ENCODE measurements at places on chromosomes 7 and 10. TPM values are rescaled to one million over a fixed set of nuclear protein-coding genes. Genes with fewer than 3 reads are reported as not detected.

The GRM3 gene
- 0.29 TPM for polyA plus RNA-seq

The VSTM4 gene
- polyA plus RNA-seq, result 25.6 TPM

The PRPS1L1 gene
- 84.5 TPM for polyA plus RNA-seq

The CPA2 gene
- polyA plus RNA-seq, result 1.1 TPM

The OR6B1 gene
- polyA plus RNA-seq, result 0.53 TPM

The SEMA3E gene
- polyA plus RNA-seq, result 0.36 TPM

The GFRA1 gene
- polyA plus RNA-seq, result 8.6 TPM

The DGKB gene
- polyA plus RNA-seq, result 0.17 TPM

The ACHE gene
- polyA plus RNA-seq, result 5.1 TPM

The C10orf71 gene
- polyA plus RNA-seq, result 0.79 TPM

DNA sequence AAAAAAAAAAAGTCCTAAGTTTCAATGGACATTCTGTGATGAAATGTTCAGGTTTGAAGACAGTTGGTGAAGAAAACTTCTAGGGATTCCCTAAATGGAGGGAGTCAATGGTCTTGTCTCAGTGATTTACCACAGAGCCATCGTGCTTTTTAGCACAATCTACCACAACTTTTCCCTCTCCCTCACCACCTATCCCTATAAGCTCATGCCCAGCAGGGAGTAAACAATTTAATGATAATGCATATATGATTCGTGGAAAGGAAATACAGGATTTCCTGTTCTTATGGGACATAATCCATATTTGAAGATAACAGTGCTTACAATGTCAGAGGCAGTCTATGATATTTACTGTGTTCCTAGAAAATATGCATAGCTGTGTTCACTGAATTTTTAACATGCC is 38.4 kb upstream of the CD36 start:
- DNase-seq, result no peak

DNA sequence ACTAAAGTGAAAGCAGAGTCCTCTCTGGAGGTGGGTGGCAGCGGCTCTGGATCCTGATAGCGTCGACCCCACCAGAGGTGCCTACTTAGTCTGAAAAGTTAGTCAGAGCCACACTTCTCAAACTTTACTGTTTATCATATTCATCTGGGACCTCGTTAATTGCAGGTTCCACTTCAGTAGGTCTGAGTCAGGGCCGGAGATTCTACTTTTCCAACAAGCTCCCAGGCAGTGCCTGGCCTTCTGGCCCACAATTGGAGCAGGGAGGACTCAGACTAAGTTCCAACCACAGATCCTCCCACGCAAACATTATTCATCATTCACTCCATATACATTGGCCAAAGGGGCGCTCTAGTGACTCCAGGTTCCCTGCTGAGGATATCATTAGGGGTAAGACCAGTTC is 78.1 kb downstream of the VSTM4 start:
- no peak for DNase-seq

DNA sequence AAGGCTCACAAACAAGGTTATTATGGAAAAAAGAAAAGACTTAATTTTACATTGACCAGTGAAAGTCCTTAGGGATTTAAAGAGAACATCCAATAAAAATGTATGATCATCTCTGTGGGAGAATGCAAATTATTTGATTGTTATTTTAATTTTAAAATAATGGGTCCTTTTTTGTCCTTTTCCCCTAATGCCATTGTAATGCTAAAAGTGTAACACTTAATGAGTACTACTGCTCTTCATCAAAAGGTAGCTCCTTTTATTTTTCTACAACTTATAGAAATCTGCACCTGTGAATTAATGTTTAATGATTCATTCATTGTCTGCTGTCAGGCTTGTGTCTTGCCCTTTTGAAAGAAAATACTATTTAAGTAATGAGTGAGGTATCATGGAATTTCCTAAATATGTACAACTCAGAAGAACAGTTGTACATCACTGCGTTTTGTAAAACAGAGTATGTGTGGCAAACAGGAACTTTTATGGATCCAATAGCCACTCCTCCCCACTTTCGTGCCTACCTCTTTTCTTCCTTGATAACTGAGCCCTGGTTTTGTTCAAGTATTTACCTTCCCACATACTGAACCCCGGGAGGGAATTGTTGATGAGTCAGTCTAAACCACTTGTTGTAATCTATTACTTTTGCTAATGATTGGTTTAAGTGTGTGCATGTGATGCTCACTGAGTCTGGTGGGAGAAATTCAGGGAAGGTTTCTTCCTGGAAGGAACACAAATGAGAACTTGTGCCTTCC is 19.9 kb upstream of the TRUB1 start:
- no peak for DNase-seq

DNA sequence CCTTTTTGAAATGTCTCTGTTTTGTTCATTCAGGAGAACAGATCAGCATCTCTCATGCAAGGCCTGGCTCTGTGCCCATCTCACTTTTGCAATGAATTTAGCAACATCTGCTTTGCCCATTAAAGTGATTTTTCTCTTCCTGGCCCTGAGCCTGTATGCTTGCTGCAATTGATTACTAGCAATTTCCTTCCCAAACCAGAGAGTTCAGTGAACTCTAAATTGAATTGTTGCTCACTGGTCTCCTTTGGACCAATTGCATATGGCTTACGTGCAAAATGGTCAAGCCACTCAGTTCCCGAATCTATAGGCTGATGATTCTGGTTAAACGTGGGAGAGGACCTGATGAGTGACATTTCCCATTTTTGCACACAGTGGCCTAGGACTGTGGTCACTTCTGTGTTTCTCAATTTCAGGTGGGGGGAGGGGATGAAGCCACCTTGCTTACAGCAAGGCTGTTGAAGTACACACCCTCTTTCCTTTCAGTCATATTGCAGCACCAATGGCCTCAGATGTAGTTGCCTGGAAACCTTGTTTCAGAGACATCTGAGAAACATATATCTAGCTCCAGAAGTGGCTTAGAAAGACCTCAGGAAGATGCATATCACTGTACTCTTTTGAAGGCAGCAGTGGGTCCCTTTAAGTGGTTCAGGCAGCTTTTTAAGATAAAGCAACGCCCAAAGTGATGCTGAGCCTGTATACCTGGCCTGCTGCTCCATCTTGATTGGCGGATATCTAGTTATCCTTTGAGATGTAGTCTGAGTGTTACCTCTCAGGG is 201.4 kb downstream of the PTEN start:
- DNase-seq, result peak; percentile 32

DNA sequence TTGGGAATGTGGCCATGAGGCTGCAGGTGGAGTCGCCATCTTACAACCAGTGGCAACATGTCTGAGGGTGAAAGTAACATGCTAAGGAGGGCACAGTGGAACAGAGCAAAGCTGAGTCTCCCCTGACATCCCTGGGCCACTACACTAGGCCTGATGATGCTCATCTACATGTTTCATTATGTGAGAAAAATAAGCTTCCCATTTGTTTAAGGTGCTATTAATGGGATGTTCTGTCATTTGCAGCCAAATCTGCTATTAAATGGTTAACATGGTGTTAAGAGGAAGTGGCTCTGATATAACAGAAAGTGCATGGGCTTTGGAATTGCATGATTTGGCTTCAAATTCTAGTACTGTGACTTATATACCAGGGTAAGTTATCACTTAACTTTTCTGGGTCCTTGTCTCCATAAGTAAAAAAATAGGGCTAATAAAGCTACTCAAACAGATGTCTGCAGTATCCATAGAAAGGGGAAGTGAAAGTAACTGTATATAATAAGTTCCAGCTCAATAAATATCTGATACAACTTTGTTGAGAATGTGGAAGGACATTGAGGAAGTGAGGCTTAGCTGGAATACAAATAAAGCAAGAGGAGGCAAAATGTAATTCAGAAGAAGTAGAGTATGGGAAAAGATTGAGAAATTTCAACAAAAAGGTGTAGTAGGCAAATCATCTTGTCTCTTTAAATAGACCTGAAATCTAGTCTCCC is 158.9 kb downstream of the RTKN2 start:
- DNase-seq, result no peak

GRCh38 chr10:21060626-21061025 is 163.5 kb upstream of the NEBL start:
- DNase-seq, result no peak

DNA sequence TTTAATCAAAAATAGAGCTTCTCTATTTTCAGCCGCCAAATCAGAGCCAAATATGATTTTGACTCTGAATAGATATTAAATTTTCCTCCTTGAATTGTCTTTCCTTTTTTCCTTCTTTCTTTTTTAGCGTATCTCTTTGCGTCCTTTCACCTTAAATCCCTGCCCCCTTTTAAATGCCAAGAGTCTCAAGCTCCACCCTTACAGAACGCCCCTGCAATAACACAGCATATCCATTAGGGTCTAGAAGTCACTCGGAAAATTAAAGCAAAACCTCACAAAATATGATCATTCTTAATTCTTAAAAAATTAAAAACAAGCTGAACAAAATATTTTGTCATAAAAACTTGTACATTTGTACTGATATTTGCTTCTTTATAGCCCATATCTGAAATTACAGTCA is 51.3 kb upstream of the GRM8 start:
- no peak for DNase-seq

- DNase-seq, result no peak
Observed at GRCh38 chr7:26368542-26368941, 76.9 kb downstream of the SNX10 start.

DNA sequence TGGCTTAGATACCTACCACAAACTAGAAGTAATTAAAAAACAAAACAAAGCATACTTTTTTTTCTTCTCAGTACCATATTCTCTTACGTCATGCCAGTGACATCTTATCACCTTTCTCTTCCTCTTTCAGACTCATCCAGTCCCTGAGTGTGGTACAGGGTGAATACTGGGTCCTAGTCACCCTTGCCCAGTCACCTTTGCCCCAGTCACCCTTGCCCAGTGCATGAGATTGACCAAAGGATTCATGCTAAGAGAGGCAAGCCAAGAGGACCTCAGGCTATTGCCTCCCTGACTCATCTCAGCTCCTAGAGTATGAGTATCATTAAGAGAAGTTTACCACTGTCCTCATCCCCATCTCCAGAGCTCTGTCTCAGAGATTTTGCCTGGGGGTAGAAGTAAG is 10.0 kb upstream of the TSPAN12 start:
- DNase-seq, result no peak

GRCh38 chr7:1690359-1690958 is 20.4 kb downstream of the ELFN1 start:
- no peak for DNase-seq

- DNase-seq, result no peak
Observed at GRCh38 chr7:138465046-138465445, 5.0 kb downstream of the TRIM24 start.

- no peak for DNase-seq
Observed at GRCh38 chr7:6438427-6438826, 9.3 kb downstream of the DAGLB start.

- DNase-seq, result no peak
Observed at GRCh38 chr10:128286762-128287500, 160.7 kb upstream of the MKI67 start.

DNA sequence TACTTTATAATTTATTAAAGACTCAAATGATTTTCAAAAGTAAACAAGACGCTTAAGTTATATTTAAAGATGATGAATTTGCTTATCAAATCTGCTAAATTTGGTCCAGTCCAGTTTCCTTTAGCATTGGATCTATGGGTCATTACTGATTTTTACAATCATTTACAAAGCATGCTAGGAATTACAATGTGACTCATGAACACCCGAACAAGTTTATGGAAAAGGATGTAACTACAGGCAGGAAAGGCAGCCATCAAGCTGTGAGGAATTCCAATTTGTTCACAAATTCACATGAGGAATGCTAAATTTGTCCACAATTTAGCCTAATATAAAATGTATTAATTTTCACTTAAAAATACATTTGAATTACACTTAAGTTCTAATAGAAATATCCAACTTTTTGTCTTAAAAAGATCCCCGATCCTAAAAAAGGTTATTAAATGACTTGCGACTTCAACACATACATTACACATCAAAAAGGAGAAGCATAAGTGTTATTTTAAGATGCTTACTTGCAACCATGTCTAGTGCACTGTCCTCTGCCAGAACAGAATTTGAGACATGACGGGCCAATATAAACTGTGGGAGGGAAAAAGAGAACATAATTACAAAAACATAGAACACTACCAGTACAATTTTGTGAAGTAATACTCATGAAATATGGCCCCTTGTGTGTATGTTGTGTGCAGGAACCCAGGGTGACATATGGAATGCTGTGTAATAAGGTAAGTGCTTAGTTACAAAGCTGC is 194.2 kb upstream of the SLC26A5 start:
- no peak for DNase-seq

DNA sequence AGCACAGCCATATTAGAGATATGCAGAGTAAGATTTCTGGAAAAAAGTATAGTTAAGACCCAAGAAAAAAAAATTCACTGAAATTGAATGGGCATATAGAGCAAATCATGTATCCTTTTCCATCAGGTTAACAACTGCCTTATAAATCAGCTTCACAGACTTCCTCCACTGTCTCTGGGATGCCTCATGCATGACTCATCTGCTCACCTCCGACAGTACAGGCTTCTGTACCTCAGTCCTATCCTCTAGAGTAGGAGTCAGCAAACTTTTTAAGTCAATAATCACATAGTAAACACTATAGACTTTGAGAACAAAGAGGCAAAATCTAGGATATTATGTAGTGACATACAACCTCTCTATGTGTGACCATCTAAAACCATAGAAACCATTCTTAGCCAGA is 211.6 kb upstream of the SP8 start:
- no peak for DNase-seq

- peak; percentile 84 for DNase-seq
Observed at GRCh38 chr10:119658274-119658673, 7.1 kb downstream of the BAG3 start.

DNA sequence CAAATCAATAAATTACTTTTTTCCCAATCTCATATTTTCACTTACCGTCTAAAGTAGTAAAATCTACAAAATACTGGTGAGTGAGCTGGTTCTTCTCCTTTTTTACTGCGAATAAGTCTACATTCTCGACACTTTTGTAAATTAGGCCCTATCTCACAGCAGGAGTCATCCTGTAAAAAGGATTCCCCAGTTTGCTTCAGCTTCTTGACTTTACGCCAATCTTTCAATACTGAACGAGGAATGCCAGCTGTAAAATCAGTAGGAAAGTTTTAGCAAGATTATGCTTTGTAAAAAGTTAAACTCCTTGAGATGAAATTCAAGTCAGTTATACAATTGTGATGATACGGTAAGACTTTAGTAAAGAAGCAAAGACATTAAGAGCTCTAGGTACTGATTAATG is 67.3 kb downstream of the NRBF2 start:
- no peak for DNase-seq

Measured in testis (tissue), 5 donors.